ENCODE measurements at places on chromosomes 3 and 15.

GRCh38 chr15:60255390-60255789 is 142.4 kb downstream of the ANXA2 start:
- DNase-seq: no peak

DNA sequence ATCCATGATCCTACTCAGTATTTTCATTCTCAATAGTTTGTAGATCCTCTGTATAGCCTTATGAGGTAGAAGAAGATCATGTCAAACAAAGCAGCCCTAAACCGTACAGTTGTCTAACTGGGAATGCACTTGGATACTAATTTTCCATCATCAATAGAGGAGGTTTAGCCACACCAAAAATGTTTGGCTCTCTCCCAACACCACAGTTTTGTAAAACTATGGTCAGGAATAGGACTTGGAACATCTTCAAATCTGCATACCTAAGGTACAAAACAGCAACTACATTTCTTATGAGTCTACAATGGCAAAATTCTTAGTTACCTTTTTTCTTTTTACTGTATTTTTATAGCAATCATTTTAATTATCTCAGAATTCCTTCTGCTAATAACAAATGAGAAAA is 1001.6 kb downstream of the ROBO2 start:
- DNase-seq: no peak

DNA sequence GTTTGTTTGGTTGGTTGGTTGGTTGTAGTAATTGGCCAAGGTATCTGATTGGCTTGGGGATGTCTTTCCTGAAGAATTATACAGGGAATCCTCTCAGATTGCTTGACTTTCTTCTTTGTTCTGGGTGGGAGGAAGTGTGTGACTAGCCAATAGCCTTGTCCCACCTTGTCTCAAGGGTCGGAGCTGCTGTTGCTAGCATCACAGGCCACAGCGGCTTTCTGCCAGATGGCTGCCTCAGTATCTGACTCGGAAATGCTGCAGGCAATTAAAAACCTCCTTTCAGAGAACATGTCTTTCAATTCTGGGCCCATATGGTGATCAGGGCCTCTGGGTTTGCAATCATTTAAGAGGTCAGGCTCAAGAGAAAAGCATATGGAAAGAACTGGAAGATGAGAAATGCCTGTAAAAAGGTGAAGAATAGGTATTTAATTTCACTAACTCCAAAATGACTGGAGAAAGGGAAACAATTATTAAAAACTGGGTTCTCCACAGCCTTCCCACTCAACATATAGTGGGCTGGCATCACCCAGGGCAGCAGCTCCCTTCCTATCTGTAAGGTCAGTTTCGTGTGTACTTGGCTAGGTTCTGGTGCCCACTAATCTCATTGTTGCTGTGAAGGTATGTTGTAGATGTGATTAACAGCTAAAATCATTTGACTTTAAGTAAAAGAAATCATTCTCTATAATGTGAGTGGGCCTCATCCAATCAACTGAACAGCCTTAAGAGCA is 32.4 kb downstream of the TGFBR2 start:
- no peak for DNase-seq

DNA sequence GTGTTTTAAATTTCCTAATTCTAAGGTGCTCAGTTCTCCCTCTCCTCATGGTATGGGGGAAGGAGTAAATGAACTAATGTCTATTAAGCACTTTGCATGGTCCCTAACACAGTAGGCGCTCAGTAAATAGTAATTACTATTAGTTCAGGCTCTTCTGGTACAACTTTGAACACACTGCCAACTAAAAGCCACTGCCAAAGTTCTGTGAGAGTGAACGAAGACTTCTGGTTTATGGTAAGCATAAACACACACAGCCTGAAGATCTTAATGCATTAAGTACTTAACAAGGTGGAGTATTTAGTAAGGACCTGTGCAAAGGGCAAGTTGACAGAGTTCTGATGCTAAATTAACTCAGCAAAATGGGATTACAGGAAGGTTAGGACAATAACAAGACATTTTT is 24.7 kb downstream of the RARB start:
- DNase-seq: no peak

DNA sequence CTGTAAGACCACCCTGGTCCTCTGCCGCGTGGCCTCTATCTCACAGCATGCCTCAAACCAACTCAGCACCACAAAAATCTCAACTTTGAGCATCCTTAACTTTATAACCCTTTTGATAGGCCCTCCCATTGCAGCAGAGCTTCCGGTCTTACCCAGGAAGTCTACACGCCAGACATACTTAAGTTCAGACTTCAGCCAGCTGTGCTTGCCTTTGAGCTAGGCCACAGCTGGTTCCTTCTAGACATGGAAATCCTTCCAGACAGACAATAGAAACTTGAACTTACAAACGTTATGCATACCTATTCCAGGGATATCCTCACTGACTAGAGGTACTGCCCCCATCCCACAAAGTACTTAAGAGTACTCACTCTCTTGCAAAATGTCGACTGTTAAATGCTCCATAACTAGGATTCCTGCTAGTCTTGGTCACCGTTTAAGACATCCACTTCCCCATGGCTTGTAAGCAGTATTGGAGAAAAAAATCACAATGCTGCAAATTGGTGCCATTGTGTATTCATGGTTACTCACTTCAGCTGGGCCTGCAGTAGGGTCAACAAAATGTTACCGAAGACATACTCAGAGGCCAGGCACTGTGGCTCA is 183.5 kb downstream of the TBL1XR1 start:
- DNase-seq: no peak

DNA sequence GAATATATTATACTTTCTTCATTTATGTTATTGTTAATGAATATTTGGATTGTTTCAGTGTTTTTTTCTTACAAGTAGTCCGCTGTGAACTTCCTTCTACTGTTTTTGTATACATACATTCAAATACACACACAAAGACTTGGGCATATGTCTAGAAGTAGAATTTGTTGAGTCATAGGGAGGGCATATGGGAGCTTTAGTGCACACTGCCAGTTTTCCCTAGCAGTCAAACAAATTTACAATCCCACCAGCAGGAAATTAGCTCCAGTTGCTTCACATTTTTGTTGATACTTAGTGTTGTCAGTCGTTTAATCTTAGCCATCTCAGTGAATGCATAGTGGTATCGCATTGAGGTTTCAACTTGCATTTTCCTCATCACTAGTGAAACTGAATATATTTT is 492.3 kb downstream of the DIPK2A start:
- DNase-seq: no peak

GRCh38 chr3:55792009-55792408 is 304.9 kb upstream of the WNT5A start:
- DNase-seq: no peak

- DNase-seq: no peak
Measured at GRCh38 chr15:35871812-35872211, 325.8 kb upstream of the DPH6 start.

GRCh38 chr3:144923046-144923775 is 951.6 kb downstream of the DIPK2A start:
- DNase-seq: no peak

DNA sequence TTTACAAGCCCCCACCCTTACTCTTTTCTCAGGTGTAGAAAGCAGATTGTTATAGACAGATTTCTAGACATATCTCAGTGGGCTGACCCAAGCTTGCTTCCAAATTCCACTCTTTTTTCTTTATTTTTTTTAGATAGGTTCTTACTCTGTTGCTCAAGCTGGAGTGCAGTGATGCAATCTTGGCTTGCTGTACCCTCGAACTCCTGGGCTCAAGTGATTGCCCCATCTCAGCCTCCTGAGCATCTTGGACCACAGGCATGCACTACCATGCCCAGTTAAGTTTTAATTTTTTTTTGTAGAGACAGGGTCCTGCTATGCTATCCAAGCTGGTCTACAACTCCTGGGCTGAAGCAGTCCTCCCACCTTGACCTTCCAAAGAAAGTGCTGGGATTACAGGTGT is 53.5 kb upstream of the ADAMTS9 start:
- no peak for DNase-seq

GRCh38 chr15:53862386-53862785 is 102.9 kb upstream of the WDR72 start:
- no peak for DNase-seq

DNA sequence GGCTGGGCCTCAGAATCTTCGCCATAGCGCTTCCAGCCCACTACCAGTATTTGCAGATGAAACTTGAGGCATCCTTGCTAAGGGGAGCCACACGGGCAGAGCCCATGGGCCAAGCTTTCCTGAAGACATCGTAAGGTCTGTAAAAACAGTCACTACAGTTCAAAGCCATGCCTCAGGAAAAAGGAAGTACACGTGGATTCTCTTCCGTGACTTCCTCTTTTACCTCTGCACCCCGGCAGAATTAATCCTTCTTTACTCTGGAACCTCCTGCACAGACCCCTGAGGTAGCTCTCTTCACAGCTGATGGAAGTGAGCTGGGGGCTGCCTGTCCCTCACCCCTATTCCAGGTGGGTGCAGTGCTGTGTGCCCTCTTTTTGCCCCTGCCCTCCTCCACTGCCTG is 129.2 kb downstream of the CHDH start:
- no peak for DNase-seq

DNA sequence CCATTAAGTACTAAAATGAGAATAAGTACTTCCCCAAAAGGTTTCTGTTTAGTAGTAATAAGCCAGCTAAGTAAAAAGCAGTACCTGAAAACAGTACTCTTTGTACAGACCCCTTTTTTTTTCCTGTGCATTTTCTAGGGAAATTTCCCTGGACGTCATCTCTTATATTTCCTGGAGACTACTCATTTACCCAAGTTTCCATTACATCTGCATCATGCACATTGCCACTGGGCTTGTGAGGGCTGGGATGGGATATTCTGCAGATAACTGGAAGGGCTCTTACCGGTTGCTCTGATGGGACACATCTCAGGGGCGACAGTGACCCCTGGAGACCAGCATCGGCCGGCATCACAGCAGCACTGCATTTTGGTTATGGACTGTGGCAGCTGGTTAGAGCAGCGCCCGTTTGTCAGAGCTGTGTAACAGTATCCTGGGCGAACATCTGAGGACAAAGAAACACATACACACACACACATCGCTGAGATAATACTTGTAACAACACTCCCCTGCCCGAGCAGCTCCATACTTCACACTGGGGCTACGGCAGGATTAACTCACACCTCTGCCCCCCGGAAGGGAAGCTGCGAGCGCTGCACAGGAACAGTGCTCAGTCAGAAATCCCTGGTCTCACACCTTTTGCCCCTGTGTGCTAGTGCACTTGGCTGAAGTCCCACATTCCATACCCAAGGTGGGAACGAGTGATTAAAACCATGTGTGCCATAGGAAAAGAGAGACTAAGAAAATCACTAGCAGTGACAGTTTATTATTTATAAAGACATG is 124.9 kb downstream of the FBN1 start:
- DNase-seq: no peak

DNA sequence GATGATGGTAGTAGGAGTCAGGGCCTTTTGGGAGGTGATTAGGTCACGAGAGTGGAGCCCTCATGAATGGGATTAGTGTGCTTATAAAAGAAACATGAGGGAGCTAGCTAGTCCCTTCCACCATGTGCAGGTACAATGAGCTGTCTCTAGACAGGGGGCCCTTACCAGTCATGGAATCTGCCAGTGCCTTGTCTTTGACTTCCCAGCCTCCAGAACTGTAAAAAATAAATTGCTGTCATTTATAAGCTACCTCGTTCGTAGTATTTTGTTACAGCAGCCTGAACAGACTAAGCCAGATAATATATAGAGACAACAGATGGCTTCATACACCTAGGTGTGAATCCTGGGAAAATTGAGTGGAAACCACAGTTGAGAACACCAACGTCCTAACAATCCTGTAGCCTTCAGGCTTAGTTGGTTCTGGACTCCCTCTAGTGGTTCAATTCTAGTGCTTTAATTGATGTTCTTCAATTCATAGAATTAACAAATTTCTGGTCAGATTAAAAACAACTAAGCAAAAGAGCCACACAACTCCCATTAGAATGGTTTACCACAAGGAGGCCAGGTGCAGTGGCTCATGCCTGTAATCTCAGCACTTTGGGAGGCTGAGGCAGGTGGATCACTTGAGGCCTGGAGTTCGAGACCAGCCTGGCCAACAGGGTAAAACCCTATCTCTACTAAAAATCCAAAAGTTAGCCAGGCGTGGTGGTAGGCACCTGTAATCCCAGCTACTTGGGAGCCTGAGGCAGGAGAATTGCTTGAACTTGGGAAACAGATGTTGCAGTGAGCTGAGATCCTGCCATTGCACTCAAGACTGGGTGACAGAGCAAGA is 21.3 kb upstream of the GATM start:
- no peak for DNase-seq

DNA sequence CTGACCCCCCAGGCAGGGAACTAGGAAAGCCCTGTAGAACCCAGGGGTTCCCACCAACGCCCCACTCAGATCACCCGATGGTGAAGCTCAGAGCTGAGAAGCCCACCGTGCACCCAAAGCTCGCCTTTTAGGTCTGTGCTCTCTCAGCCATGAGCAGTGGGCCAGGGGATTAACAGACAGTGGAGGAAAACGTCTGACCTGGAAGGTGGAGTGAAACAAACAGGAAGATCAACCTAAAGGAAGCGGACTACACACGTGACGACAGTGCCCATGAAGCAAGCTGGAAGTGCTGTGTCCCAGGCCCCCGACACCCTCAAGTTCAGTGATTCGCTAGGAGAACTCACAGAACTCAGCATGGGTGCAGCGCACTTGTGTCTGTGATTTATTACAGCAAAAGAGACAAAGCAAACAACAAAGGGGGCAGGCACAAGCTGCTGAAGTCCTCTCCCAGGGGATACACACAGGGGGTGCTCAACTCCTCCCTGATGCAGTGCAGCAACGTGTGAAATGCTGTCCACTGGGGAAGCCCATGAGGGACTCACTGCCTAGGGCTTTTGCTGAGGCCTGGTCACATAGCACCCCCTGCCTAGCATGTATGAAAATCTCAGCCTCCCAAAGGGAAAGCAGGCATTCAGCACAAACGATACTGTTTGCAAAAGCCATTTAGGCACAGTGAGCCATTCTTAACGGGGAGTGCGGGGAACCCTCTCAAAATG is 43.5 kb downstream of the CFAP92 start:
- no peak for DNase-seq
